RWPE2 (cell line): ENCODE measurements at places on chromosomes 5 and 9.
A peak's percentile ranks its signal among the peaks of the same experiment; 100 is the strongest.

DNA sequence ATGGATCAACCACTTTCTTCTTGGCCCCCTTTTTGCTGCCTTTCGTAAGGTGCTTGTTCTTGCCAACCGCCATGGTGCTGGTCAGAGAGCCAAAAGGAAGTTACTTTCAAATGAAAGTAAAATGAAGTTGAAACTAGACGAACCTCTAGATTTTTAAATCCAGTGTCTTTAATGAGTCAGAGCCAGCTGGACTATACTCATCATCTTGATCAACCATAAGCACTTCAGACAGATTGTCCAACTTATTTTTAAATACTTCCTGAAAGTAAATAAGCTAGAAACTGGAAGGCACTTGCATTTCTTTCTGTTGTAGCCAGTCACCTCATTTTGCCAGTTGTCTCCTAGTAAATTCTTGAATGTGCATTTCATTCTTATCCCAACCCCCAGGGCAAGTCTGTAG lies 48.9 kb downstream of the JMY start:
- DNase-seq: no peak

DNA sequence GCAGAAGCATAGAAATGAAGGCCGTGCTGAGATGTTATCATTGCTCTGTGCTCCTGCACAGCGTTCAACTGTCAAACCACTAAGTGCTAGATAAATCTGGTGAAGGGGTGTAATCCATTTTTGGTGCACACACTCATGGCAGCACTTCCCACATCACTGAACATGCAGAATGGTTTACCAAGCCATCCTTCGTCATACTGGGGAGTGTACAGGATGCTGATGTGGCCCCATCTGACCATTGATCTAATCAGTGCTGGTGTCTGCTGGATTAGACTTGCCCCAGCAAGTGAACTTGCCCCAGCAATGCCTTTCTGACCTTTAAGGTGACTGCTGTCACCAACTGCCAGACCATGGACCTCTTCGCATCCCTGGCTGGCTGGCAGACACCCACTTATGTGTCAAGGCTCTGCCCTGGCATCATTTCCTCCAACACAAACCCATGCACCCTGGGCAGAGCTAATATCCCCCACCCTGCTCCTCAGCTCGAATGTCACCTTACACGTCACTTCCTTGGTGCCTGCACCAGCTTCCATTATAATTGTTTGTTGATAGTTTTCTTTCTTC lies 4.2 kb upstream of the SEMA4D start:
- no peak for DNase-seq

- no peak for DNase-seq
Observed at GRCh38 chr5:8288334-8288733, 419.4 kb downstream of the MTRR start.

- peak; percentile 92 for DNase-seq
Observed at GRCh38 chr5:169695919-169696490, 58.9 kb downstream of the DOCK2 start.

DNA sequence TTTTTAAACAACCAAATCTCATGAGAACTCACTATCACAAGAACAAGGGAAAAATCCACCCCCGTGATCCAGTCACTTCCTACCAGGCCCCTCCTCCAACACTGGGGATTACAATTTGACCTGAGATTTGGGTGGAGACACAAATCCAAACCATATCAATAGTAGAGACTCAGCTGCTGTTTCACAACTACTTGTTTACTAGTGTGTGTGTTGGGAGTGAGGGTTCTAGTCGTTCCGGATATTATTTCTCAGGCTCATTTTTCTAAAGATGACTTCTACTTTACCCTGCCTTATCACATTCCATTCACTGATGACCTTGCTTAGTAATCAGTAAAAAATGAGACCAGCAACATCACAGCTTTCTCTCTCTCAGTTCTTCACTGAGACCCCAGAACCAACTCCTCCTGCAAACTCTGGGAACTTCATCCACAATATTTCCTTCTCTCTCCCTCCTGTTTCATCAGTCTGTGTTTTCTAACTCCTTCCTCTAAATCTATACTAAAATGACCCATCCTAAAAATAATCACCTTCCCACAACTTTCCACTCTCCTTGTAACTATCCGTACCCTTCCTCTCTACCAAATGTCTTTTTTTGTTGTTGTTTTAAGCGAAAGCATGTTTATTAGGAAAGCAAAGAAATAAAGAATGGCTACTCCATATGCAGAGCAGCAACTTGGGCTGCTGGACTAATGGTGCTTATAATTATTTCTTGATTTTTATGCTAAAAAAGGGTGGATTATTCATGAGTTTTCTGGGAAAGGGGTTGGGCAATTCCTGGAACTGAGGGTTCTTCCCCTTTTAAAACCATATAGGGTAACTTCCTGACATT lies 121.5 kb upstream of the SPRY4 start:
- no peak for DNase-seq

GRCh38 chr9:92725266-92725545 lies 39.4 kb downstream of the BICD2 start:
- no peak for DNase-seq

GRCh38 chr9:14687042-14687719 lies 6.1 kb downstream of the ZDHHC21 start:
- no peak for DNase-seq

GRCh38 chr5:172686111-172686510 lies 45.0 kb downstream of the NEURL1B start:
- DNase-seq: no peak

GRCh38 chr5:74251141-74252035 lies 389.1 kb downstream of the ENC1 start:
- DNase-seq: peak; percentile 85

GRCh38 chr5:44332285-44332971 lies 56.8 kb downstream of the FGF10 start:
- DNase-seq: no peak

DNA sequence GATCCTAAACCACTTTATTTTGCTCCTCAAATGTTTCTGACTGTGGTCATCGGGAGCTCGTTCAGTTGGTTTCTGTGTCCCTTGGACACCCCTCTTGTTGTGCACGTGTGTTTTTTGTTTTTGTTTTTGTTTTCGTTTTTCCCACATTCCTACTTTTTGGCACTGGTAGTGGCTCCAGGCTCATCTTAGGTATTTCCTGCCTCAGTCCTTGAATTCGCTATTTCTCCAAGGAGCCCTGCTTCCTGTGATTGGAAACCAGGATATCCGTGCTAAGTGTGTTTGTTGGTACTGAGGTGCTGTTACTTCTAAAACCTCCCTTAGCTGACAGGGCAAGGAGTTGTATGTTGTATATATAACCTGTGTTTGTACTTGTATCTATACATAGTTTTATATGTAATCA lies 5.9 kb downstream of the HMCN2 start:
- DNase-seq: no peak

DNA sequence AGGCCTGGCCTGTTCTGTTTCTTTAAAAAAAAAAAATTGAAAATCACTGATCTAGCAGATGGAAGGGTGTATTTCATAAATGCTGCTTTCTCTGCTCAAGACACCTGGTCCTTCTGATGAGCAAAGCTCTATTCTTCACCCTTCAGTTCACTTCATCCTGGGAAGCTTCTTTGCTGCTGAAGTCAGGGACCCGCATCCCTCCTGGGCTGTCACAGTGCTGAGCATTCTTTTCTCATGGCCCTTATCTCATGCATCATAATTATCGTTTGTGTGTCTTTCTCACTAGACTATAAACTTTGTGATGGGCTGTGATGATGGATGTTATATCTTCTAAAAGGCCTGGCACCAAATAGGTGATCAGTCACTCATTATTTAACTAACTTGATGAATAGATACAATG lies 461.0 kb downstream of the GADD45G start:
- DNase-seq: no peak

- DNase-seq: no peak
Observed at GRCh38 chr5:61631438-61631941, 299.4 kb downstream of the ZSWIM6 start.

- no peak for DNase-seq
Observed at GRCh38 chr9:120434532-120434931, 145.4 kb downstream of the CDK5RAP2 start.

DNA sequence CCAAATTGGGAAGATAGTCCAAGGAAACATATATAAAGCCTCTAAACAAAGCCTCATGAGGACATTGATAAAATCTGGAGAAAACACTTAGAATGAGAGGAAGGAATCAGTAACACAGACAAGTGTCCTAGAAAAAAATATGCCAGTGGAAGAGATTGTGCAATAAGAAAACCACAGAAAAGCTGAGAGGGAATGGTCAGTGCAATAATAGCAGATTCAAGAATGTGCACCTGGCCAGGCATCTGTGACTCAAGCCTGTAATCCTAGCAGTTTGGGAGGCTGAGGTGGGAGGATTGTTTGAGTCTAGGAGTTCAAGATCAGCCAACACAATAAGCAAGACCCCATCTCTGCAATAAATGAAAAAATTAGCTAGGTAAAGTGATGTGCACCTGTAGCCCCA lies 691.2 kb upstream of the CDH6 start:
- DNase-seq: no peak

DNA sequence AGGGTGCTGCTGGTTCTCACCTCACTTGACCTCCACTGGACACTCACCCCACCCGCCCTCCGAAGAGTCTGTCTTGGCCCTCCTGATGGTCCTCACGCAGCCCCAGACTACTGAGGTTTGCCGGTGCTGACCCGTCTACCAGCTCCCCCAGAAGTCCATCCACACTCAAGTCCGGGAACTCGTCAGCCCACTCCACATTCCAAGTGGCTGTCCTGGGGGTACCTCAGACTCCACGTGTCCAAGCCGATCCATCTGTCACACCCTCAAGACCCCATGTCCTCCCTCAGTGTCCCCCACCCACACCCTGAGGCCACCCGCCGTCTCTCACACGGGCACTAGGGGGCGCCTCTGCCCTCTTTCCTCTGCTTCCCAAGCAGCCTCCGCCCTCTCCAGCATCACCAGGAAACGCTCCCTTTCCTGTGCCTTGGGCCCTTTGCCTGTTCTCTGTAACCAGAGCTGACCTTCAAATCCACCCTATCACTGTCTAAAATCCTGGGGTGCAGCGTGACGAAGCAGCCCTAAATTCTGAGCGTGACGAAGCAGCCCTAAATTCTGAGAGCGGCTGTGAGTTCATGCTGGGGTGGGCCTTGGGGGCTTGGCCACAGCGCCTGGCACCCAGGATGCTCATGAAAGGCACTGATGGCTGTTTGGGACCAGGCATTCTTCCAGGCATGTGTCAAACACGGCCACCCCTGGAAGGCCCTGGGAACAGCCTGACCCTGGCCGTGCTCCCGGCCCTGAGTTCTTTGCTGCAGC lies 95.7 kb downstream of the KCNT1 start:
- DNase-seq: no peak

DNA sequence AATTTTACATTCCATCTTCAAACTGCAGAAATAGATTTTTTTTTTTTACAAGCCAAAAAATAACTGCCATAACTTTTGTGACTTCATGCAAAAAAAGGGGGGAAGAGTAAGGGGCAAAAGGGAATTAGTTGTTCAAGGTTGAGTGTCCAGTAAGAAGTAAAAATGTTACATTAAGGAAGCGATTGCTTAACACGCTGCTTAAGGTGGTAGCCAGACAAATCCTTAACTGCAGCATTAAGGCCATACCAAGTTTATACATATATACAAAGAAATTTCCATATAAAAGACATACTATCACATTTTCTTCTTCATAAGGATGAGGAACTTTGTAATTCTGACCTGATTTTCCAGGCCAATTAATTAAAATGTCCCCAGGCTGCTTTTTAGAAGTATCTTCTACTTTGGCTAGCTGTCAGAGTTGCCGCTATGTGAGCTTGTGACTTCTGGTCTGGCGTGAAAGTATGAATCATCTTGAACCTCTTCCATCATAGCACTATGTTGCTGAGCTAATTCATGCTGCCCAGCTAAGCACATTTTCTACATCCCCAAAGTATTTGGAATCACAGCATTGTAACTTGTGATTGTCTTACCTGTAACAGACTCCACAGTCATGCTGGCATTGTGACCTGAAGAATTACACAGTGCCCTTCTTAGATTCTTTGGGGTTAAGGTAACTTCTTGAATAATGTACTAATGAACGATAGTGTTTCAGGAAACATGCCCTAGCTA lies 40.0 kb downstream of the G3BP1 start:
- no peak for DNase-seq

- DNase-seq: no peak
Observed at GRCh38 chr5:66814146-66814991, 218.2 kb downstream of the MAST4 start.

- no peak for DNase-seq
Observed at GRCh38 chr9:114048533-114049415, 29.3 kb downstream of the AMBP start.

DNA sequence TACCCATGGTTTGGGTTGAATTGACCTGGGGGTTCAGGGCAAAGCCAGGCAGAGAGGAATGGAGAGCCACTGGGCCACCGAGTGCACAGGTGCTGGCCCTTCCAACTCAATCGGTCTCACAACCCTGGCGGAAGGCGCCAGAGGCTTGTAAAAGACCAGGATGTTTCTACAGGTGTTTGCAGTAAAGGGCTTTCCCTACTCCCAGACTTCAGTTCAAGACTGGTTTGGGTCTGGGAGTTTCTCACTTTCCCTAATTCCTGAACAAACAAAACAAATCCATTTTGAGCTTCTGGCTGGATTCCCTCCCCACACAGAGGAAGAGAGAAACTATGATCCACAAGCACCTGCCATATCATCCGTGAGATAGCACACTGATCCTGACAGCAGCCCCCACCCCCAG lies 125.2 kb upstream of the KLF4 start:
- DNase-seq: no peak

GRCh38 chr5:179620293-179620692 lies 3.2 kb downstream of the HNRNPH1 start:
- no peak for DNase-seq

DNA sequence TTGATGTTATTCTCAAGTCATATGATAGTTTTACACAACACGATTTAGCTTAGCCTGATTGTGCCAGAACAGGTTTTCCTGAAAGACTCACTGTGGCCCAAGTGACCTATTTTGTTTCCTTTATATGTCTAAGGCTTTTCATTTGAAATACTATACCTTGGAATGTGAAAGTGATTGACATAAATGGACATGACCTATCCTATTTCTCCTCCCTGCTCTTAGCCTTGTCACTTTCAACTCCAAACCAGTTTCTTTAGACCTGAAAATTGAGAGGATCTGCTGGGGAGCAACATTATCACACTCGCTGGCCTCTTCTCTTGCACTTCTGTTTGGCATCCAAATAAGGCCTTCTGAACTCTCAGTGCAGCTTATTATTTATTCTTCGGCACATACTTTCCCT lies 496.8 kb downstream of the MAT2B start:
- DNase-seq: no peak

DNA sequence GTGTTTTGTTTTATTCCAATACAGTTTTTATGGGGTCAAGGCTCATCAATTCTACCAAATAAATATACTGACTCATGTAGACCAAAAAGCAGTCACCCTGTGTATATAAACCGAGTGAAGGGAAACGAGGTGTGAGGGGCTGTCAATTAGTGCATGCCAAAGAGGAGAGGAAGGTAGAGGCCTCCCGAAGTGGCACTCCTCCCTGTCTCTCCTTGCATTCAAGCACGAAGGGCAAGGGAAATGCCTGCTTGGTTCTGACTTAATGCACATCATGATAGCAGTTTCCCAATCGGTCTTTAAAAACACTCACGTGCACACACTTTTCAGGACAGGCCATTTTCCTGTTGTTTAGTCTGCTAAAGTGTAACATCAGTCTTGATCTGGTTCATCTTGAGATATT lies 125.6 kb upstream of the SLCO6A1 start:
- no peak for DNase-seq
